Left lung (tissue), 14 donors: ENCODE measurements at places on chromosomes 7 and 10. TPM values are rescaled to one million over a fixed set of nuclear protein-coding genes. Genes with fewer than 3 reads are reported as not detected.
A peak's percentile ranks its signal among the peaks of the same experiment; 100 is the strongest.

The CTAGE4 gene
- polyA plus RNA-seq: 19.5 TPM

The HOGA1 gene
- polyA plus RNA-seq: 2.0 TPM

The OR13A1 gene
- polyA plus RNA-seq: 0.06 TPM

GRCh38 chr10:103669944-103670343 lies 176.4 kb downstream of the NEURL1 start:
- no peak for DNase-seq

The OAT gene
- polyA plus RNA-seq: 90.6 TPM

DNA sequence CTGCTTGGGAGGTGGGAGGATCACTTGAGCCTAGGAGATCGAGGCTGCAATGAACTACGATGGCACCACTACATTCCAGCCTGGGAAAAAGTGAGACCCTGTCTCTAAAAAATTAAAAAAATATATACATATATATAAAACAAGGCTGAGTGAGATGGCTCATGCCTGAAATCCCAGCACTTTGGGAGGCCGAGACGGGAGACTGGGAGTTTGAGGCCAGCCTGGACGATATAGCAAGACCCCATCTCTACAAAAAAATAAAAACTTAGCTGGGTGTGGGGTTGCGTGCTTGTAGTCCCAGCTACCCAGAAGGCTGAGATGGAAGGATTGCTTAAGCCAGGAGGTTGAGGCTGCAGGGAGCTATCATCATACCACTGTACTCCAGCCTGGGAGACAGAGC lies 87.6 kb downstream of the CARD11 start:
- DNase-seq: peak; percentile 14

The CC2D2B gene
- polyA plus RNA-seq: 1.8 TPM

DNA sequence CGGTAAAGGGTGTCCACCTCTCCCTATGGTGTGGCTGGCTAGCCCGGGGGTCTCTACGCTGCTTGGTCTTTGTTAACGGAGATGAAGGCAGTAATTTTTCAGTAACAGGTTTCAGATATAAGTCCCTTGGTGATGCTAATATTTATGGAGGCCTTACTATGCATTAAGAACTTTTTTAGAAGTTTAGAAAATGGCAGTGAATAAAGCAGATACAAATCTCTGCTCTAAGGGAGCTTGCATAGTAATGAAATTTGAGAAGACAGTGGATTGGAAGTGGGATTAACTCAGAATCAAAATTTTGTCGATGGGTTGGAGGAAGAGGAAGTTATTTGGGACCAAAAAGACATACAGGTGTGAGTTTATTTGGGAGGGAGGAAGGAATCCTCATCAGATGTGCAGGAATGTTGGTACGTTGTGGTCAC lies 445 bp downstream of the SSBP1 start:
- no peak for DNase-seq

The CRPPA gene
- 3.4 TPM for polyA plus RNA-seq

The C10orf62 gene
- not detected for polyA plus RNA-seq

The PON3 gene
- polyA plus RNA-seq: 13.5 TPM

GRCh38 chr7:41940760-41941343 lies 238.0 kb upstream of the INHBA start:
- peak; percentile 76 for DNase-seq

DNA sequence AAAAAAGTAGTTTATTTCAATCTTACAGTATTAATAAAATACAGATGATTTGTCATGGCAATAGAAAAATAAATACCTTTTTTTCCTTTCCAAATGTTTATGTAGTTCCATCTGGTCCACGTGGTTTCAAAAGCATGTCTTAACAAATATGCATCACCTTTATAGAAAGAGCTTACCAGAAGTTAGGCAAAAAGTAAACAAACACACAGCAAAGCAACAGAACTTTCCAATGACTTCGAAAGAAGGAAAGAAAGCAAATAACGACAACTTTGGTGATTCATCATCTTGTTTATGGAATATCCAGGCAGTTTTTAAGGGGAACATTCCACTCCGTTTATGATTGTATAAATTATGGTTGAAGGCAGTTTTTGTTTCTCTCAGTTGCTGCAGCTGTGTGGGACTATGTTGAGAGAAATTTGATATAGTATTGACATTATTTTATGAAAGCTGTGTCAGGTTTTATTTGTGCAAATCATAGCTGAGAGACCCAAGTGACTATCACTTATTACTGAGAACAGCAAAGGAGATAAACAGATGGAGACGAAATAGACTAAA lies 203.1 kb downstream of the CDC14C start:
- no peak for DNase-seq

GRCh38 chr7:113204415-113204814 lies 86.1 kb upstream of the SMIM30 start:
- DNase-seq: no peak

The DPCD gene
- polyA plus RNA-seq: 33.8 TPM

- DNase-seq: peak; percentile 28
These were observed 612 bp downstream of the SNX8 start for GRCh38 chr7:2313450-2314208.

- DNase-seq: no peak
These were observed 146.3 kb upstream of the LRGUK start for GRCh38 chr7:133980804-133981203.

DNA sequence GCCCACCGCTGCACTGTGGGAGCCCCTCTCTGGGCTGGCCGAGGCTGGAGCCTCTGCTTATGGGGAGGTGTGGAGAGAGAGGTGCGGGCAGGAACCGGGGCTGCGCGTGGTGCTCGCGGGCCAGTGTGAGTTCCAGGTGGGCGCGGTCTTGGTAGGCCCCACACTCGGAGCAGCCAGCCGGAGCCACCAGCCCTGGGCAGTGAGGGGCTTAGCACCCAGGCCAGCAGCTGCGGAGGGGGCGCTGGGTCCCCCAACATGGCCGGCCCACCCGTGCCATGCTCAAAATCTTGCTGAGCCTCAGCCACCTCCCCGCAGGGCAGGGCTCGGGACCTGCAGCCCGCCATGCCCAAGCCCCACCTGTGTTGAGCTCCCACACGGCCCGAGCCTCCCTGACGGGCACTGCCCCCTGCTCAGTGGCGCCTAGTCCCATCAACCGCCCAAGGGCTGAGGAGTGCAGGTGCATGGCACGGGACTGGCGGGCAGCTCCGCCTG lies 856.8 kb upstream of the CELF2 start:
- DNase-seq: no peak

The SSC4D gene
- 1.6 TPM for polyA plus RNA-seq

The PRKG1 gene
- polyA plus RNA-seq: 17.4 TPM

DNA sequence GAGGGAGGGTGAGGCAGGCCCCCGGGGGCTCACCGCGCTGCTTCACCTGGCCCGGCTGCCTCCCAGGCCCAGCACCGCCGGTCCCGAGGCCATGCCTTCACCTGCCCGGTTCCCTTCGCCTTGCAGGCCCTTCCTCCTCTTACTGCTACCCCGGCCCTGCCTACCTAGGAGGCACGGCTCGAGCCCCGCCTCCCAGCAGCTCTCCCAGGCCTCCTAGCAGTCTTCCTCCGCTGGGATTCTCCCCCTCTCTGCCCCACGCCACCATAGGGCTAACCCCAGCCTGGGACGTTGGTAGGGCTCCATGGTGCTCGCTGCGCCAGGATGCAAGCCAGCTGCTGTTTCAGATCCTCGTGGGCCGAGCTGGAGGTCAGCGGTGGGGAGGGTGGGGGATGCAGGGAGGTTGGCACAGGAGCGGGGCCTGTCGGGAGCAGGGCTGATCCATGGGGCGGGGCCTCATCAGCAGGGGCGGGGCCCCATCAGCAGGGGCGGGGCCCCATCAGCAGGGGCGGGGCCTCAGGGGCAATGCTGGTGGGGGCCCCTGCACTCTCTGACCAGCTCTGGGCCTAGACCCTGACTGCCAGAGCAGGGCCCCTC lies 63.3 kb downstream of the RASGEF1A start:
- DNase-seq: no peak

The FKBP6 gene
- 0.34 TPM for polyA plus RNA-seq

DNA sequence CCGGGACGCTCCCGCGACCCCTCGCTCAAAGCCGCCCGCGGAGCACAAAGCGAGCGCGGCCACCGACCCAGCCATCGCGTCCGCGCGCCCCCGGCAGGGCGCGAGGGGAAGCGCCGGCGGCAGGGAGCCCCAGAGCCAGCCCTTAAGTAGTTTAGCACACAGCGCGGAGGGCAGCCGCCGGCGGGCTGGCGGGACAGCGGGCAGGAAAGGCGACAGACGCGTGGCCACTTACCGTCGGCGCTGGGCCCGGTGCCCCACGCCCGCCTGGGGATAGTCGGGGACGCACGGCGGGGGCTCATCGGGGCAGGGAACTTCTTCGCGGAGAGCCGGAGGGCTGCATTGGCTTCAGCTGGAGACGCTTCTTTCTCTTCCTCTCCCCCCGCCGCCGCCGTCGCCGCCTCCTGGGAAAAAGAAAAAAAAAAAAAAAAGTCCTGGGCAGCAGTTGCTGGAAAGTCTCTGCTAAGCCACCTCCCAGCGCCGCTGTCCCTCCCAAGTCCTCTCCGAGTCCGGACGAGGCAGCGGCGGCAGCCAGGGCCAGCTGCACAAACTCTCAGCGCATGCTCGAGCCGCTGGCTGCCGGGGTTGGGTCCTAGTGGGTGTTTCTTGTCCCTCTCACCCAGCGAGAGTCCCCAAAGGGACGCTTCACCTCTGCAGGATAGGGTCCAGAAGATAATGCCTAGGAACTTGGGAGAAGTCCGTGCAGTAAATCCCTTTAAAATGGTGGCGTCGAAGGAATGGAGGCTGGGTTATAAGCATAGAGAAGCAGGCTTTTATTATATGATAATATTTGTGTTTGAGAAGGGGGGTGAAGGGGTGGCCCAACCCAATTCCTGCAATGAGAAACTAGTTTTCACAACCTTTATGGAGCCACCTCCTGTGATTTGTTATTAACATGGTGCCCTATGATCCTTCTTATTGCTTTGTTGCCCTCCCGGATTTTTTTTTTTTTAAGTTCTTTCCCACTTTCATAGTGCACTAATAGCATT lies at the start of gene TSPAN12:
Gene TSPAN12, minus strand, starts transcription at position 557 of the 986 bp plus-strand sequence. CDS start 1,381 bp downstream, outside the sequence.
- DNase-seq: peak; percentile 92

DNA sequence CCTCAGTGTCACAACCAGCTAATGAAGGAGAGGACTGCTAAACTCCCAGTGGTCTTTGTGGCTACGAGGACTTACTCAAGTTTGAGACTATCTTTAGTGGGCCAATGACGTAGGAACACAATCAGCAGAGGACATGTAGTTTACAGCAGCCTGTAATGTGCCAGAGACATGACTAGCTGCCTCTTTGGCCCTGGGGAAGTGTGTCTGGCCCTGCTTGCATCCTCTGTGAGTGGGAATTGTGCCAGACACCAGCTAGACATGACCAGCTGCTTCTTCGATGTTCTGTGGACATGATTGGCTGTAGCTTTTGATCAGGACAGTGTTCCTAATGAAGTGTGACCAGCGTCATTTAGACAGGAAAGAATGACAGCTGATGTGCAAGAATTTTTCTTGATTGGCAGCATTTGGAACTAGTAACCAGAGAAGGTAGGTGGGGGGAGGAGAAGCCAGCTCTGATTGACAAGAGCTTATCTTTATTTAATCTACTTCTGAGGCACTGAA lies 141.7 kb downstream of the AUTS2 start:
- no peak for DNase-seq

DNA sequence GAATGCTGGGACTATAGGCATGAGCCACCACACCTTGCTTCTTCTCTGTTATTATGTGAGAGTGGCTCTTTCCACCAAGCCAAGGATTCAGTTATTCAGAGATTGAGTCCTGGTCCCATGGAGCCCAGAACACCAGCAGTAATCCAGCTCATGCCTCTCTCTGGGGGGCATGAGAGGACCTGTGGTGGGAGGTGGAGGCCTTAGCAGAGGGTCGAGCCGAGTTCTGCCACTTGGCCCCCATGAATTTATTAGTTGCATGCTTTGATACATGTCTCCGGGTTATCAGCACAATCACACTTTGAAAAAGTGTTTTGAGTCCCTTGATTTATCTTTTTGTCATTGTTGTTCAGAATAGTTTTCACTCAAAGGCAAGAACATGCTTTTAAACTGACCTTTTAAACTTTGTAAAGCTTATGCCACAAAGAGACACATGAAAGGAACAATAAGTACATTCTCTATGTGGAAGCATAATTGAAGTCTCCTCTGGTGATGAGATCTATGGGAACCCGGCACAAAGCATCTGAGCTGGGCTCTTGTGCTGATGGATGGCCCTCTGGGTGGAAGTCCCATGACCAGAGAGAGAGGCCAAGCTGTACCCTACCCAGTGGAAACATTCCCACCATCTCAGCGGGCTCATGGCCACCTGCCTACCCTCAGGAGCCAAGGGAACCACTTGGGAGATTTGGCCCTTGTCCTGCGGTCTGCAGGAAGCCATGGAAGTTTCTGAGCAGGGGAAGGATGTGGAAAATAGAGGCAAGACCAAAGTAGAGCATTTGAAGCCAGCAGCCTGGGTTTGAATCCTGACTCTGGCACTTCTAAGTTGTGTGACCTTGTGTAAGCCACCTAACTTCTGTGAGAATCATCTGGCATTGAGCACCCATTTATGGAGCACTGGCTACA lies 53.9 kb downstream of the MINDY4 start:
- no peak for DNase-seq

DNA sequence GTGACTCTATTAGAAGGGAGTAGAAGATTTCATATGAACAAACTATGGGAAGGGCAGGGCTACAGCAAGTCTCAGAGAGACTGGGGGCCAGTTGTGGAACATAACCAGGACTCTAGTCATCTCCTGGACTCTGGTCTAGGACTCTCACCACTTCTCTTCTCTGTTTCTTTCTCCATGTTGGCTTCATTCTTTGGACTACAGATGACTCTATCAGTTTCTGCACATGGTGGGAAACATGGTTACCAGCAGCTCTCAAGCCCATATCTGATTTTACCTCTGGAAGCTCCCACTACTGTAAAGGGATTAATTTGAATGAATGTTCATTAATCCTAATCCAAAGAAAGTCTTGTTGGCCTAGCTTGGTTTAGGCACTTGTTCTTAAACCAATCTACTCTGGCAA lies 84.7 kb downstream of the LRGUK start:
- DNase-seq: no peak

DNA sequence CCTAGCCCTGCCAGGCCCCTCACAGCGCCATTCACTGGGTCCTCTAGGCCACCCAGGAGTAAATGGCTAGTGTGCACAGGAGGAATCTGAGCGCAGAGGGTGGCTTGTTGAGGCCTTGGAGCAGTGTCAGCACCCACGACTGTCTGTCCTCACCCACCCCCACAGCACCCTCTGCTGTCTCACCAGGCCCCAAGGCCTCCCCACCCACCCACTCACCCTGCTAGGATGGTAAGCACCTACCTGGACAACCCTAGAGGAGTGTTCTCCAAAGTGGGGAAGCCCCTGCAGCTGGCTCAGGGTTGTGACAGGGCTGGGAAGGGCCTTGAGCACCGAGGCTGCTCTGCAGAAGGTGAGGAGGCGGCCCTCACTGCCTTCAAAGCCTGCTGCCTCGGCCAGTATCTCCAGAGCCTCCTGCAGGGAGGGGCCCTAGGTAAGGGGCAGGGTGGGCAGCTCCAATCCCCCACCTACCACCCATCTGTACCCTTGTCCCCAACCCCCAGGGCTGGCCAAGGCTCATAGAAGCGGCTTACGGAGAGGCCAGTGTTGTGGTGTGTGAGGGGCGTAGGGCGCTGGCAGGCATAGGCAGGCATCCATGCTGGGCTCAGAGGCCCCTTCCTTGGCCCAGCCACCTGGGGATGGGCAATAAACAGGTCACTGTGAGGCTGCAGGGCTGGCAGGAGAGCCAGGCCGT lies 2.9 kb downstream of the POLM start:
- DNase-seq: peak; percentile 41

GRCh38 chr10:96043033-96043892 lies at the start of gene CCNJ:
CCNJ (plus strand) TSS chr10:96043583; CDS start chr10:96044394, 811 bp downstream.
- DNase-seq: peak; percentile 96
